ENCODE measurements at places on chromosomes 3 and 15. TPM values are rescaled to one million over a fixed set of nuclear protein-coding genes. Genes with fewer than 3 reads are reported as not detected.

DNA sequence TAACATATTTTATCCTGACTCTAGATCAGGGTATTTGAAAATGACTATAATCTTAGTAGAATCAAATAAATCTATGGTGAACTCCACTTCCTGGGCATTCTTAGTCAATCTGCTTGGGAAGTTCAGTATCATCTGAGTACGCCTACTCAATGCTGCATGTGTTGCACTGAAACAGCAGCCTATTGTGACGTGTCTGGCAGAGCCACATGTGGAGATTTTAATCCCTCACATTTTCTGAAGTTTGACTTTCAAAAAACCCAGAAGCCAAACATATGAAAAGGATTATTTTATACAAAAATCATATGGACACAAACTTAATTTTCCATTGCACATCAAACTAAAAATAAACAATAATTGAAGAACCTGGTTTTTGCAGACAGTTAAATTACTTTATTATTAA, 798.3 kb downstream of the ROBO1 start:
- H3K4me1 ChIP-seq, result no peaks in the 10 kb centered on the region
- H3K36me3 ChIP-seq, result no peaks in the 10 kb centered on the region
- no peak overlapping the region for H3K4me3 ChIP-seq
- DNase-seq, result no peak

GRCh38 chr3:74393426-74393825, 221.0 kb downstream of the CNTN3 start:
- no peak overlapping the region for H3K27ac ChIP-seq
- H3K4me3 ChIP-seq, result no peak overlapping the region
- no peak for DNase-seq
- H3K4me1 ChIP-seq, result no peaks in the 10 kb centered on the region

DNA sequence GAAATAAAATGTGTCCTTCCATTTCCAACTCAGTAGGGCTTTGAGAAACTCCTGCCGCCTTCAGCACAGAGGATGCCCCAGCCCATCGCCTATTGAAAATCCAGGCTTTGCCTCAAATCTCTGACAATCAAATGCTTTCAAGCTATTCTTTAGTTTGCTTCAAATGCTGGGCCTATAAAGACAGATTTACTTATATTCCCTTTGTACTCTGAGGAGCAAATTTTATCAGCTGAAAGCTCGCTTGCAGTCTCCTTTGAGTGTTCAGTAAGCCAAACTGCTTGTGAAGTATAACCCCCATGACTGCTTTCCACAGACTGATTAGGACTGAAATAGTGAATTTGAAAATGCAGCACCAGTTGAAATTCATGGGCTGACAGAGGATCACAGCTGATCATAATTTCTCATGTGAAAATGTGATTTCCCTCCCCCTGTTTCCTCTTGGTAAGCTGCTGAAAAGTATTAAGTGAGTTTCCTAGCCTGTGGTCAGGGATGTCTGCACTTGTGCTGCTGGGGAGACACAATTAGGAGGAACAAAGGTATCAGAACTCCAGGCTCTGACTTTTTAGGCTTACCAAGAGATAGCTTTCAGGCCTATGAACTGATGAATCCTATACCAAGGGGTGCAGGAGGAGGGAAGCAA, 563.4 kb upstream of the TGFBR2 start:
- DNase-seq, result no peak
- H3K36me3 ChIP-seq, result no peaks in the 10 kb centered on the region
- H3K4me3 ChIP-seq, result no peak overlapping the region
- H3K27ac ChIP-seq, result no peak overlapping the region
- H3K27me3 ChIP-seq, result no peaks in the 10 kb centered on the region
- no peaks in the 10 kb centered on the region for H3K4me1 ChIP-seq

DNA sequence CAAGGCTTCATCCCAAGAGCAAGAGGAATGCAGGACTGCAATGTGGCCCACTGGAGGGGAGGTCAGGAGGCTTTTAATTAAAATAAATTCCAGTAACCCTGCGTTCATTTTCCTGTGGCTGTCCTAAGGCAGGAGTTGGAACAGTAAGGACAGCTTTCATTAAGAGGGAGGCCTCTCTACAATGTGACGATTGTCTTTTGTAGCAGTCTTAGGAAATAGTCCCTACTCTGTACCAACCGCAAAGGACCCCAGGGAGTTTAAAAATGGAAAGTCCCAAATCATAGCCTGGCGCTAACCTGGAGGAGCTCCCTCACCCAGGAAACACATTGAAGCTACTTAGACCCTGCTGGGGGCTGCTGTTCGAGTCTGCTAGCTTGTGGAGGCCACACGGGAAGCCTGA, 62.8 kb downstream of the SYNM start:
- no peaks in the 10 kb centered on the region for H3K27me3 ChIP-seq
- H3K4me1 ChIP-seq, result peaks cover 6% of the 10 kb centered on the region
- H3K27ac ChIP-seq, result peak overlapping the region; percentile 90
- no peak for DNase-seq

- no peaks in the 10 kb centered on the region for H3K4me1 ChIP-seq
- H3K36me3 ChIP-seq, result no peaks in the 10 kb centered on the region
- no peak for DNase-seq
- no peak overlapping the region for H3K4me3 ChIP-seq
- no peaks in the 10 kb centered on the region for H3K27me3 ChIP-seq
- H3K27ac ChIP-seq, result no peak overlapping the region
These were observed 168.6 kb downstream of the SHQ1 start for GRCh38 chr3:72679540-72680198.

DNA sequence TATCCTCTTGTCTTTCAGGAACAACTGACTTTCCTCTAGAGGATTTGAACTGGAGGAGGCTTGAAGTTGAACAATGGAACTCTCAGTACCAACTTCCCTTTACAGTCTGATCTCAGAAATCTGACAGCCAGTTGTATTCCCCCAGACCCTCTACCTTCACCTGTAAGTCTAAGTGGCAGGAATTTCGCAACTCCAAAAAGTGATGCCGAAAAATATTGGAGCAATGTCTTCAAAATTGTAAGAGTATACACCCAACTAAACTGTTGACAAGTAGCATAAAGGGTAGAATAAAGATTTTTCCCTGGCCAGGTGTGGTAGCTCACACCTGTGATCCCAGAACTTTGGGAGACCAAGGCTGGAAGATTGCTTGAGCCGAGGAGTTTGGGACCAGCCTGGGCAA, 69.1 kb upstream of the CFAP20DC start:
- H3K4me1 ChIP-seq, result no peaks in the 10 kb centered on the region
- H3K27ac ChIP-seq, result no peak overlapping the region
- H3K36me3 ChIP-seq, result no peaks in the 10 kb centered on the region

- no peaks in the 10 kb centered on the region for H3K36me3 ChIP-seq
- no peaks in the 10 kb centered on the region for H3K4me1 ChIP-seq
- no peak for DNase-seq
These were observed 41.7 kb downstream of the SNX4 start for GRCh38 chr3:125478326-125478725.

DNA sequence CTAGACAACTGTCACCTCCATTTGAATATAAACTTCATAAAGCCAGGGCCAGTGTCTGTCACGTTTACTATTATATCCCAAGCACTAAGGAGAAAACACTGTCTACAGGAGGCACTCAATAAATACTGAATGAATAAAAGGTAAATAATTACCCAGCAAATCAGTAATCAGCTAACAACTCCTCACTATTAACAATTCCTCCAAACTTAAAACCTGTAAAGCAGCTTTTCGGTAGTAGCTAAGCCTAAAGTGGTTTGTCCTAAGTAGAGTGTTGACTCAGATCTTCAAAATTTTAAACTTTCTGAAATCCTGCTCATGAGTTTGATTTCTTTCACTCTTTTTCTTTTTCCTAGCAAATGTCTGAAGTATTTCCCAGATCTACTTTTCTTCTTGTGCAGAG, 39.9 kb downstream of the C3orf80 start:
- no peak for DNase-seq
- no peak overlapping the region for H3K4me3 ChIP-seq
- no peak overlapping the region for H3K27ac ChIP-seq
- H3K4me1 ChIP-seq, result no peaks in the 10 kb centered on the region

DNA sequence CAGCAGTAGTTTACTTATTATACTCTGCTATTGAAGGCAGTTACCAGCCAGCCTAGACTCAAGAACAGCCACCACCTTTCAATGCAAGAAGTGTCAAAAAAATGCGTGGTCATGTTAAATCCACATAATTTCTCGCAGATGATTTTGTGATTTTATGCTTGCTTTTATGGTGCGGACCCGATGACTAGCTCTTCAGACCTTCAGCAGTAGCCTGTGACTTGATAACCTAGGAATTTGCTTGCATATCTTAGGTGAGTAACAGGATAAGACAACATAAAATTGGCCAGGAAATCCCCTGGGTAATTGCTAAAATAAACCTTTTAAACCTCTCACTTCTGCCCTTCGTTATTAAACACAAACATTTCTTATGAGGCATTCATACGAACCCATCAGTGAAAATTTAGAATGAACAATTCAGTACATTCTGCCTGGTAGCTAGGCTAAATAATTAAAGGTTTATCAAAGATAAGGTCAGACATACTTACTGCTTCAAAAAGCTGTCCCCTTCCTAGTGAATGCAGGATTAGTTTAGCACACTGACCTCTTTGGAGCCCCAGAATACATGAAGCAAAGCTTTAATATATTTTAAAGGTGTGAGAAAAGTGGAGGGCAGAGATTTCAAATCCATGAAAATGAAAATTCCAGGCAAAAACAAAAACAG, 798.8 kb downstream of the OTOL1 start:
- no peak overlapping the region for H3K4me3 ChIP-seq
- H3K4me1 ChIP-seq, result no peaks in the 10 kb centered on the region
- H3K27me3 ChIP-seq, result no peaks in the 10 kb centered on the region
- no peaks in the 10 kb centered on the region for H3K36me3 ChIP-seq

GRCh38 chr3:461006-461405, 264.4 kb downstream of the CHL1 start:
- H3K27ac ChIP-seq, result no peak overlapping the region
- no peak for DNase-seq
- no peaks in the 10 kb centered on the region for H3K27me3 ChIP-seq
- H3K4me3 ChIP-seq, result no peak overlapping the region
- no peaks in the 10 kb centered on the region for H3K4me1 ChIP-seq

- H3K27me3 ChIP-seq, result no peaks in the 10 kb centered on the region
- DNase-seq, result no peak
- no peak overlapping the region for H3K4me3 ChIP-seq
- H3K36me3 ChIP-seq, result no peaks in the 10 kb centered on the region
- H3K4me1 ChIP-seq, result no peaks in the 10 kb centered on the region
These were observed 48.9 kb downstream of the NIPA2 start for GRCh38 chr15:22887157-22887951.

- DNase-seq, result no peak
- no peaks in the 10 kb centered on the region for H3K36me3 ChIP-seq
- peak overlapping the region; percentile 80 for H3K27ac ChIP-seq
- no peaks in the 10 kb centered on the region for H3K27me3 ChIP-seq
- H3K4me3 ChIP-seq, result no peak overlapping the region
These were observed 123.2 kb upstream of the CGNL1 start for GRCh38 chr15:57253082-57253481.

DNA sequence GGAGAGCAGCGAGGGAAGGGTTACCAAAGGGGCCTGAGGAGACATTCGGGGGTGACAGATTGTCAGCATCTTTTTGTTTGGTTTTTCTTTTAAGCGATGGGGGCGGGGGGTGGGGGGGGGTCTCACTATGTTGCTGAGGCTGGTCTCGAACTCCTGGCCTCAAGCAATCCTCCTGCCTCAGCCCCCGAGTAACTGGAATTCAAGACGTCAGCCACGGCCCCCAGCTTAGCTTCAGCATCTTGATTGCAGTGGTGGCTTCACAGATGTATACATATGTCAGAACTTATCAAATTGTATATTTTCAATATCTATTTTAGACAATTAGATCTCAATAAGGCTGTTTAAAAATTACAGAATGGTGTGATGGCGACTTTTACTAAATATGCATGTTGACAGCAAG, 30.9 kb downstream of the ZDHHC19 start:
- no peaks in the 10 kb centered on the region for H3K36me3 ChIP-seq
- H3K4me3 ChIP-seq, result no peak overlapping the region
- H3K4me1 ChIP-seq, result no peaks in the 10 kb centered on the region
- no peak for DNase-seq
- no peaks in the 10 kb centered on the region for H3K27me3 ChIP-seq
- no peak overlapping the region for H3K27ac ChIP-seq

DNA sequence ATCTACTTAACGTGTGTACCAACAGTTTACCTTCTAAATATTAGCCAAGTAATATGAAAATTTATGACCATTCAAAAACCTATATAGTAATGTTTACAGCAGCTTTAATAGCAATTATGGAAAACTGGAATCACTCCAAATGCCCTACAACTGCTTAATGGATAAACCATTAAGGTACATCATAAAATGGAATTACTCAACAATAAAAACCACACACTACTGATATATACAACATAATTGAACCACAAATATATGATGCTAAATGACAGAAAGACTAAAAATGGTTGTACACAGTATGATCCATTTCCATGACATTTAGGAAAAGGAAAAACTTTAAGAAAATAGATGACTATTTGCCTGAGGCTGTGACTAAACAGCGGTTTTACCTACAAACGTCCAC, 467.1 kb upstream of the EPHA6 start:
- no peaks in the 10 kb centered on the region for H3K36me3 ChIP-seq
- no peaks in the 10 kb centered on the region for H3K27me3 ChIP-seq
- no peak overlapping the region for H3K4me3 ChIP-seq
- H3K27ac ChIP-seq, result no peak overlapping the region

DNA sequence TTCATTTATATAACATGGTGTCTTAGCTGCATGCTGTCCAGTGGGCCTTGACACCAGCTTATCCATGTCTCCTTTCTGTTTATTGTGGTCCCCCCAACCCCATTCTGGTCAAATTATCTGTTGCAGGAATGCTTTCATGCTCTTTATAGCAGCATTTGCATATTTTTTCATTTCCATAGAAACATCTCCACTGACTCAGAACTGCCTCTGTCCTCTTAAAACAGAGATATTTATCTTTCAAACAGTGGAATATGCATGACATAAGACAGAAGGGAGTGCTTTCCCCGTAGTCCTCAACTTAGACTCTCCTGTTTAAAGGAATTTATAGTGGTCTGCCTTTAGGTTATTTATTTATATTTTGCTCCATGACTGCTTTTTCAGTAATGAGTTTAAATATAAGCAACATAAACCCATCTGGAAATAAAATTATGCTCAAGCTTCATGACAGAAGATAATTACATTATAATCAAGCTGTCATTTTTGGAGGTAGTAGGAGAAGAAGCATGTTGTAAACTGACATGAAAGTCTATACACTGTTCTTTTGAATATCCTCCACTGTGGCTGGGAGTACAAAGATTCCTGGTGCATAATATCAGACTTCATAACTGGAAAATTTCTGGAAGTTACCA, 179.5 kb upstream of the CD96 start:
- no peak for DNase-seq
- H3K36me3 ChIP-seq, result no peaks in the 10 kb centered on the region
- no peak overlapping the region for H3K4me3 ChIP-seq
- H3K27ac ChIP-seq, result no peak overlapping the region
- no peaks in the 10 kb centered on the region for H3K4me1 ChIP-seq
- no peaks in the 10 kb centered on the region for H3K27me3 ChIP-seq

GRCh38 chr3:186691676-186692075, 25.5 kb upstream of the KNG1 start:
- no peaks in the 10 kb centered on the region for H3K27me3 ChIP-seq
- H3K36me3 ChIP-seq, result no peaks in the 10 kb centered on the region
- no peak for DNase-seq
- H3K4me3 ChIP-seq, result no peak overlapping the region

DPPA2 gene
- not detected for total RNA-seq

OXTR gene
- total RNA-seq, result 1.5 TPM

POU1F1 gene
- total RNA-seq, result not detected

CPEB1 gene
- total RNA-seq, result 2.4 TPM

CD80 gene
- total RNA-seq, result 1.1 TPM
